ENCODE measurements at places on chromosomes 4 and X.

DNA sequence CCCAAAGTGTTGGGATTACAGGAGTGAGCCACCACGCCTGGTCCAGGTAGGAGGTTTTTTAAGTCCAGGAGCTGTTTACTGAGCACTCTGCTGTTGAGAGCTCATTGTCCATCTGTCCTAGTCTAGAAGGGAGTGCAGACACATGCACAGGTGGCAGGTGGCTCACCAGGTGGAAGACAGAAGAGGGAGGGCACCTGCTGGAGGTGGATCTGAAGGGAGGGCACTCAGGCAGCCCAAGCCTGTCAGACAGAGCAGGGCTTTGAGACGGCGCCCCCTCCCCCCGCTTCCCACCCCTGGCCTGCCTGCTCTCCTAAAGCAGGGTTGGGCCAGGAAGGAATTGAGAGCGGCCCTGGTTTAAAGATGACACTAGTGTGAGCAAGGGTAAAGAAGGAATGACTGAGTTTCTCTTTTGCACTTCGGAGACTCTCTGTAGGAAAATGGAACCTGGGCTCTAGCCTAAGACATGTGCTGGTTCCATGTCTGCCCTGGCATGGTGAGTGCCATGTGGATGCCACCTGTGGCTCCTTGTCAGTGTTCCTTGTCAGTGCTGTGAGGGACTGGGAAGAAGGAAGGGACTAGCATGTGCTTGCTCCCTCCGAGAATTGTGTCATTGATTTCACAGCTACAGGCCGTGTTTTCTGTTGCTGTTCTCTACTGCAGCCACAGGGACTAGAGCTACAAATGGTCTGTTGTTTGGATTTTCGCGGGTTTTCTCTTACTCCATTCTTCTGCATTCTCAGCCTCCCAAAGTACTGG lies 108.6 kb downstream of the TNIP2 start:
- no peak for DNase-seq

- no peak for DNase-seq
Measured at GRCh38 chr4:128604840-128605239, 204.7 kb upstream of the JADE1 start.

- DNase-seq, result no peak
Measured at GRCh38 chr4:88841635-88842034, 144.0 kb upstream of the NAP1L5 start.

- no peak for DNase-seq
Measured at GRCh38 chr4:7929118-7929951, 10.3 kb downstream of the AFAP1 start.

GRCh38 chrX:110316351-110317060 lies 1.4 kb downstream of the AMMECR1 start:
- DNase-seq, result no peak

DNA sequence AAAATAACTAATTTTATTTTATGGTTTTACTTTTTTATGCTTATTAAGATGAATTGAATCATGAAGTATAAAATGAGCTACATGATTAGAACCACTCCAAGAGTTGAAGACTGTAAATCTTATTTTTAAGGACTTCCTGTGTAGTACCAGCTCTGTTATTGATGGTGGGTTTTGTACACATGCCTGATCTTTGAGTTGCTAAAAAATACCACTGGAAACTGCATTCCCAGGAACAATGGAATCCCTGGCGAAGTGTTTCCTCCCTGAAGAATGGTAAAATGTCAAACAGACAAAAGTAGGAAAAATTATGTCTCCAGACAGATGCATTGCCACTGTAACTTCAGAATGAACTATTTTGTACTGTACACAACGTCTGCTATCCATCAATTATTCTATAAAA lies 935.4 kb upstream of the TENM3 start:
- DNase-seq, result no peak

Data from right lung (tissue), 10 donors.